ENCODE measurements at places on chromosomes 1 and 21.
A peak's percentile ranks its signal among the peaks of the same experiment; 100 is the strongest.

DNA sequence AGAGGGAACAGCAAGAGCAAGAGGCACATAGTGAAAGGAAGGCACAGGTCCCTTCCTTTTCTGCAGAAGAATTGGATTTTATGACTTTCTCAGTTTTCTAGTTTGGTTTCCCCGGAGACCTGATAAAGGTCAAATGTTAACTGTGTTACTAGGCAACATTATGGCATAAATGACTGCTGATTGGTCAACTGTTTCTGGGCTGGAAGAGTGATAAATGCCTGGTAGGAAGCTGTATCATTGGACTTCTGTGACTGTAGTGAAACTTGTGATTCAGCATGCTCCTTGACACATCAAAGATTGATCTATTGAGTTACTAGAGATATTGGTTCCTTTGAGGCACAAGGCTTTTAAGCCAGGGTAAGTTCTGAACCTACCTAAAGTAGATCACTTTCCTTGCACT lies 55.7 kb downstream of the LRRC8C start:
- DNase-seq, result no peak

DNA sequence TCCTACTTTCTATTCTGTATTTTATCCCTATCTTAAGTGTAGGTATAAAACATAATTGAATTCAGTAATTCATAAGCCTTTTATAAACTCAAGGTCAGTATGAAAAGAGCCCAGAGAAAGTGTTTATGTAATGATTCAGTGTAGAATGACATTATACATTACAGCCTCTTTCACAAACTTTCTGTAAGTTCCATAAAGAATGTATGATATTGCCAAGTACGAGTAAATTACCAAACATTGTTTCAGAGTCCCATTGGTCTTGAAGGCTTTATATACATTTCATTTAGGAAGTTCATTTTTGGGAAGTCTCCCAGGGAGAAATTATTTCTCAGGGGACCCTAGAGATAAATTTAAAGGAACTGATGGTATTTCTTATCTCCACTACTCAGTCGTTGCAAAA lies 37.8 kb upstream of the VAMP3 start:
- no peak for DNase-seq

DNA sequence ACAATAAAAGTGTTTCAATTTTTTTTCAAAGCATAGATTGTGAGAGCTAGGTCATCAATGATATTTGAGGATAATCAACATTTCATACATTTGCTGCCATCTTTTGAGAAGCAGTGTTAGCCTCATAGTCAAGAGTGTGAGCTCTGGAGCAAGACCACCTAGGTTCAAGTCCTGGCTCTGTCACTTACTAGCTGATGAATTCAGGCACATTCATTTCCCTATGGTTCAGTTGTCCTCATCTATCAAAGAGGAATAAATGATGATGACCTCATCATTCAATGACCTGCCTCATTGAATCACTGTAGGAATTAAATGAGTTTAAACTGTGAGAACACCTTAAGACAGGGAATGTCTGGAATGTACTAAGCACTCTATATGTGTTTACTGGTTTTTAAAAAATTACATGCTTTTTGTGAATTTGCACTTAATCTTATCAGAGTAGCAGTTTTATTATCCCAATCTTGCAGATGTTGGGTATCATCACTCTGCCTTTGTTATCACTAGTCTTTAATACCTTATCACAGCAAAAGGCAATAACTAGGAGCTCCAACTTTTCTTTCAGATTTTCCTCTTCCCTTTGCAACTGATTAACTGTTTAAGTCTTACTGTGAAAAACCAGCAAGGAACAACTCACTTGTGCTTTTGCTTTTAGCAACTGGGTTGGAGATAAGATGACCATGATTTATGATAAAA lies 47.4 kb downstream of the SLC30A10 start:
- no peak for DNase-seq

GRCh38 chr1:1246577-1247340 lies at the start of gene C1QTNF12:
Gene C1QTNF12, minus strand, starts transcription at chr1:1246722. Its CDS starts 32 bp downstream, at chr1:1246690.
- DNase-seq, result no peak

- peak; percentile 56 for DNase-seq
Measured at GRCh38 chr1:154975409-154976059, 1.1 kb downstream of the CKS1B start.

- DNase-seq, result peak; percentile 45
Measured at GRCh38 chr1:107936498-107937481, 28.2 kb downstream of the VAV3 start.

DNA sequence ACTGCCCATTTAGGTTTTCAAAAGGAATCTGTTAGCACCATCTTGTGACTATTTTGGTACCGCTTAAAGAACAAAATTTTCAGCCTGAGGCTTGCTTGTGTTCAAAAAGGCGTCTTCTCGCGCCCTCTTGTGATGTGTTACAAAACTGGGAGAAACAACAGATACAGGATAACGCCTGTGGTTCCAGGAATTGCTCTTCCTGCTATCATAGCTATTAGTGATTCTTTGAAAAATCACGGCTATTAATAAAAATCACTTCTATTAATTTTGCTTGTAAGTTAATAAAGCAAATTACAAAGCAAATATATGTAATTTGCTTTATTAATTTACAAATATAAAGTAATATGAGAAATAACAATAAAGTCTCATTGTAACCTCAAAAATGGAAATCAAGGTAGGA lies 82.2 kb upstream of the ABCD3 start:
- no peak for DNase-seq

GRCh38 chr21:45064618-45065399 lies 9.6 kb upstream of the ADARB1 start:
- DNase-seq, result no peak

GRCh38 chr1:116001739-116002487 lies 25.6 kb downstream of the SLC22A15 start:
- no peak for DNase-seq

DNA sequence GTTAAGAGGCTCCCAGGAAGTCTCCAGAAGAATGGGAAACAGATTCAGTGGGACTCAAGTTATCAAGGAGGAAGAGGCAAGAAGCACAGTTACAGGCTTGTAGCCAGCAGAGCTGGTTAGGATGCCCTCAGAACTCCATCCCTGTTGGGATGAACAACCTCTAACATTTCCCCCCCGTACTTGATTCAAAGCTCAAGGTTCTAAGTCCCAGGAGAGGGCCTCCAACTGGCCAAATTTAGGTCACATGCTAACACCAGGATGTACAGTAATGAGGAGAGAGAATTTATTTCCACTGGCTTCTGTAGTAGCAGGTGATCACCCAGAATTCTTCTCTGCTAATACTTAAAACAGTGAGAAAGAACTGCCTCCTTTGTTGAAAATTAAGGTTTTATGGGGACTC lies 22.3 kb upstream of the HSPA13 start:
- no peak for DNase-seq

DNA sequence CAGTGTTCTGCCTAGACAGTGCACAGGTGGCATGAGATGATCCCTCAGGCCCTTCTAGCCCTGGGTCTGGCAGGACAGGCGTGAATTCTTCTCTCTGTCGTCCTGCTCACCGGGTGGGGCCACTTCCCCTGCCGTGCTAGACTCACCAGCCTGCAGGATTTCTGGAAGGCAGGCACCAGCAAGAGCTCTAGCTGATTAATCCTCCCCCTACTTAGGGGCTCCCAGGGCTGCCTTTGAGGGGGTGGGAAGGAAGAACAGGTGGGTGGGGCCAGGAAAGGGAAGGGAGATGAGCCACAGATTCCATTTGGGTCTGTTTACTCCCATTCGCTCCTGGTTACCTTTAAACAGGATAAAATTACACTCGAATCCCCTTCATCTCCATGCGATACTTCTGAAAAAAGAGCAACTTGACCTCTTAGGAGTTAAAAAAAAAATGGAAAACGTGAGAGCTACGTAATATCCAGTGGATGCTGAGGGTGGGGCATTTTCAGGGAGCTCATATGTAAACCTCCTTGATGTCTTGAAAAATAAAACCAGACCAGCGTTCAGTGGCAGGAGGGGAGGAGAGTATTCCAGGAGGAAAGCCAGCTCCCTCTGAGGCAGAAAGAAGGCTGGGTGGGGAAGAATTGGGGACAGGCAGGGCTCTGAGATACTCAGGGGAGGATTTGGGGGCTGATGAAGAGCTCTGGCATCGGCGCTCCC lies 665.5 kb downstream of the PTPRU start:
- DNase-seq, result no peak

- no peak for DNase-seq
Measured at GRCh38 chr1:107262467-107263286, 121.8 kb downstream of the NTNG1 start.

GRCh38 chr1:7379441-7379971 lies 391.6 kb upstream of the VAMP3 start:
- DNase-seq, result no peak

DNA sequence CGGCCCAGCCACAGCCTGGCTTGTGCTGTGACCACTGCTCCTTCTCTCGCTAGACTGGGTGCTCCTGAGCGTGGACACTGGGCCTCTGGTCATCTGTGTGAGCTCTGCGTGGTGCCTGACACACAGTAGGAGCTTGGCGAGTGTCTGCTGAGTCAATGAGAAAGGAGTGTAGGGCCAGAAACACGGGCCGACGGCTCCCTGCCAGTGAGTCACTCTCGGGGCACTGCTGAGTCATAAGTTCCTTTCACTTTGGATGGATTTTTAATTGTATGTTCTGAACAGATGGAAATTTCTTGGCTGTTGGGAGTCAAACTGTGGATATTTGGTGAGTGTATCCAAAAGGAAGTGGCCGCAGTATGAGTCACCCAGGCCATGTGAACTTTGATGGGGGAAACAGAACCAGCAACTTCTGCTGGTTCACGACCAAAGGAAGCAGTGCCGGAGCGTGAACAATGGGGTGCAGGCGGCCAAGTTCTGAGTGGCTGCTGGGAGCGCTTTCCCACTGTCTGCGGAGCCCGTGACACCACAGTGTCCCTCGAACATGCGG lies 41.0 kb upstream of the COL18A1 start:
- peak; percentile 35 for DNase-seq

GRCh38 chr1:65084066-65084465 lies 63.9 kb upstream of the AK4 start:
- DNase-seq, result no peak

GRCh38 chr21:20971296-20971921 lies 26.8 kb upstream of the NCAM2 start:
- peak; percentile 15 for DNase-seq

- DNase-seq, result no peak
Measured at GRCh38 chr21:42179316-42179715, 39.6 kb upstream of the ABCG1 start.

GRCh38 chr21:30194701-30195299 lies 21.1 kb downstream of the CLDN8 start:
- DNase-seq, result no peak

DNA sequence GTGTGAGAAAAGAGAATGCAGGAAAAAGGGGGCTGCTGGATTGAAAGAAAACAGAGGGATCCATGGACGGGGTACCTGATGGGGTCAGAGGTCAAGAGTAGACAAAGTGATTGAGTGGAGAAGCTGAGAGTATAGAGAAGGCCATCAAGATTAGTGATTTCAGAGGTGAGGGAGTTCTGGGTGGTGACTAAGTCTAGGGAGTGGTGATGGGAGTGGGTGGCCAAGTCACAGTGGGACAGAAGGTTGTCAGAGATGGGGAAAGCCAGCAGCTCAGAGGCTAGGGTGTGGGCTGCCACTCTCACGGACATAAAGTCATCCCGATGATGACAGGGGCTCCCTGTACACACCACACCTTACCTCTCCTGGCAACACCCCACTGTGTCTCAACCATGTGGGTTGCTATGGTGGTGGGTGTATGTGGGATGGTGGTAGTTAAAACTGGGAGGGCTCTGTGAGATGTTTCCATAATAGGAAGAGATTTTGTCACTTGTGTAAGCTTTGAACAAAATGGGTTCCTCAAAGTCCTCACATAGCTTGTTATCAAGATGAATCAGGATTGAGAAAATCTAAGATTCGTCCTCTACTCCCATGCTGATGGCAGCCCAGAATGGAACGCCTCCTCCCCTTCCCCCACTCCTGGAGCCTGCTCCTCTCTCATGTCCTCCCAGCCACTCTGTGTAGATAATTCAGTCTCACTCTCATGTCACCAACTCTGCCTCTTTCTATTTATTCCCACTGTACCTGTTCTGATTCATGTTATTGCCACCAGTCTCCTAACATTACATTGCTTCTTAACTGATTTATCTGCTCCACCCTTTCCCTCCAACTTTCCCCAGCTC lies 20.3 kb upstream of the CSF1 start:
- peak; percentile 47 for DNase-seq

DNA sequence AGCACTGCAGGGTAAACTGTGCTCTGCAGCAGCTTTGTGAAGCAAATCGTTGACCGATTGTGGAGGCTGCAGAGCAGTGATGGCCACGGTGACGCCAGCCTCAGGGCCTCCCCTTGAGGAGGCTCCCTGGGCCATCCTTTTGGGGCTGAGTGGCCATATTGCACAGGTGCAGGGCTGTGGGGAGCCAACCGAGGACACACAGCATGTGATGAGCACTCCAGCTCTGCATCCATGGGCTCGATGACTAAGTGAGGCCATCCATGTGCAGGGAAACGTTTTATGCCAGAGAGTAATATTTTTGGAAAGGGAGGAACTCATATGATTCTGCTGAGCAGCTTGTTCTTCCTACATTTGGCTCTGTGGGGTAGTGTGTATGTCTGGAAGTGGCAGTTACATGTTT lies 24.6 kb downstream of the KCNK1 start:
- no peak for DNase-seq

DNA sequence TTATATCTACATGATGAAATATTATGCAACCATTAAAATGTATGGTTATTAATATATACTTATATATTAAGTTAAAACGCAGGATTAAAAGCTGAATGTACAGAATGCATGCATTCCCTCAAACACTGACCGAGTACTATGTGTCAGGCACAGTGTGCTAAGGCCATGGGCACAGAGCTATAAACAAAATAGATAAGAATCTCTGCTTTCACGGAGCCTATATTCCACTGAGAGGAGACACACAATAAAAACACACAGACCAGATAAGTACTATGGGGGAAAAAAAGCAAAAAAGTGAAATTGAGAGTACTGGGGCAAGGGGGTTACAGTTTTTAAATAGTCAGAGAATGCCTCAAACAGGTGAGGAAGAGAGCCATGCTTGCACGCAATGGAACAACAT lies 62.7 kb downstream of the GPATCH2 start:
- DNase-seq, result no peak

- no peak for DNase-seq
Measured at GRCh38 chr1:219490566-219490965, 122.3 kb downstream of the ZC3H11B start.

DNA sequence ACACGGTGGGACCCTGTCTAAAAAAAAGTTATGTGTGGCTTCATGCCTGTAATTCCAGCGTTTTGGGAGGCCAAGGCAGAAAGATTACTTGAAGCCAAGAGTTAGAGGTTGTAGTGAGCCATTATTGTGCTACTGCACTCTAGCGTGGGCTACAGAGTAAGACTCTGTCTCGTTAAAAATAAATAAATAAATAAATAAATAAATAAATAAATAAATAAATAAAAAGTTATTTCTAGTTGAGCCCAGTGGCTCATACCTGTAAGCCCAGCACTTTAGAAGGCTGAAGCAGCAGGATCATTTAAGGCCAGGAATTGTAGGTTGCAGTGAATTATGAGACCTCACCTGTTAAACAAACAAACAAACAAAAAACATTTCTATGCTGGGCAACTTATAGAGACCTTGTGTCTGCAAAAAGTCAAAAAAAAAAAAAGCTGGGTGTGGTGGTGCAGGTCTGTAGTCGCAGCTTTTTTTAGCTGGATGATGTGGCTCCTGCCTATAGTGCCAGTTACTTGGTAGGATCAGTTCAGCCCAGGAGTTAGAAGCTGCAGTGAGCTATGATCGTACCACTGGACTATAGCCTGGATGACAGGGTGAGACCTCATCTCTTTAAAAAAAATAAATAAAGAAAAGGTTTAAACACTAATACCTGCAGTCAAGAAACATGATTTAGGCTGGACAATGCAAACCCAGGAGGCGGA lies 25.6 kb downstream of the GON4L start:
- DNase-seq, result no peak
